SW 1271 (cell line): ENCODE measurements at places on chromosomes 6 and 20.
A peak's percentile ranks its signal among the peaks of the same experiment; 100 is the strongest.

DNA sequence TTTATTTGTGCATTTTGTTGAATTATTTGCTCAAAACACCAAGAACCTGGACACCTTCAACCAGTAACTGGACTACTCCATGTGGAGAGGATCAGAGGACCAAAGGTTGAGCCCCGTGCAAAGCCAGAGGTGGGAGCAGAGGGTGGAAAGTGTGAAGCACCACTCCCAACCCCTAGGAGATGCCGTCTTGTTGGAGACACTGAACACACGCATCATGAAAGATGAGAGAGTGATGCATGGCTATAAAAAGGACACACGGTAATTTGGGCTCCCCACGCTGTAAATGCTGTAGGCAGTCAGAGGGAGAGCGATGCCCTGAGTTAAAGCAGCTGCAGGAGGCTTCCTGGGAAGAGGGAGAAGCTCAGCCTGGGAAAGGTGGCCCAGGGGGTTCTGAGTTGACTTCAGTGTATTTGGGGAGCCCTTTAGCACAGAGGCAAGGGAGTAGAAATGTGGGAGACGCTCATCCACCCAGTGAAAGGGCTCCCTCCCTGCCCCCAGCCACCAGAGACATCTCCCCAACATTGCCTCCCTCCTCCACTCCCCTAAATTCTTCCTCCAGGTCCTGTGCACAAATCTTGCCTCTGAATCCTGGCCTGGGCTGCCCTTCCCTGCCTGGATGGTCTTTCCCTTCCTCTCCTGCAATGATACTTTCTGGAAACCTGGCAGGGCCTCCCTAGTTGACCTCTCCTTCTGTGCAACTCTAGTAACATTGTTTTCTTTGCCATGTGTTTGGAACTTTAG is 55.8 kb upstream of the IYD start:
- DNase-seq: no peak

- no peak for DNase-seq
These were observed 21.3 kb downstream of the ZNF831 start for GRCh38 chr20:59184880-59185447.

DNA sequence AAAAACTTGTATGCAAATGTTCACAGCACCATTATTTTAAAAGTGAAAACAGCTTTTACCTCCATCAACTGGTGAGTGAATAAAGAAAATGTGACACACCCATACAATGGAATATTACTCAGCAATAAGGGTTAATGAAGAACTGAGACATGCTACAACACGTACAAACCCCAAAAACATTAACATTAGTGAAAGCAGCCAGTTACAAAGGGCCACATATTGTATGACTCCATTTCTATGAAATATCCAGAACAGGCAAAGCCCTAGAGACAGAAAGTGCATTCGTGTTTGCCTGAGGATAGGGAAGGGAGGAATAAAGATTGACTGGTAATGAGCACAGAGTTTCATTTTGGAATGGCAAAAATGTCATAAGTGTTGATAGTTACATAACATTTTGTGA is 21.5 kb downstream of the EPM2A start:
- no peak for DNase-seq

DNA sequence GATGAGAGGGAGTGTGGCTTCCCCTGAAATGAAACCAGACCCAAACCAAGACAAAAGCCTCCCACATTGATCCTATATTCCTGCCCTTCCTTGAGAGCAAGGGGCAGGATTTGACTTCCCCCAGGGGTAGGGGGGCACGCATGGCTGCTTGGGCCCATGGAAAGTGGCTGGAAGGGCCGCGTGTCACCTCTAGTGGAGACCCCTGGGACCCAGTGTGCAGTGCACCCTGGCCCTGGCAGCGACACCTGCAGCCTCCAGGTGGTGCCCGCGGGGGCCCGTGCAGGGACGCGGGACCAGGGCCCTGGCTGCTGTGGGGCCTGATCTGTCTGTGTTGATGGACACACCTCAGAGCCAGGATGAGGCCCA is 18.0 kb upstream of the SLCO4A1 start:
- DNase-seq: no peak

- DNase-seq: no peak
These were observed 213.2 kb upstream of the ZNF217 start for GRCh38 chr20:53806683-53807401.

DNA sequence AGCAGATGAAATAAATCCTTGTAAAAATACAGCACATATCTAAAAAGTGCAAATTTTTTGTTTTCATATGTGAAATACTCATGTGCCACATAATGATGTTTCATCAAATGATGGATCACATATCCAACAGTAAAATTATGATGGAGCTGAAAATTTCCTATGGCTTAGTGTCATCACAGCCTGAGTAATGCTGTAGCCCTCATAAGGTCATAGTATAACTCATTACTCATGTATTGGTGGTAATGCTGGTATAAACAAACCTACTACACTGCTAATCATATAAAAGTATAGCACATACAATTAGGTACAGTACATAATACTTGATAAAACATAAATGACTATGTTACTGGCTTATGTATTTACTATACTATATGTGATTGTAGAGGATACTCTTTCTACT is 12.9 kb downstream of the TSPYL1 start:
- DNase-seq: no peak

DNA sequence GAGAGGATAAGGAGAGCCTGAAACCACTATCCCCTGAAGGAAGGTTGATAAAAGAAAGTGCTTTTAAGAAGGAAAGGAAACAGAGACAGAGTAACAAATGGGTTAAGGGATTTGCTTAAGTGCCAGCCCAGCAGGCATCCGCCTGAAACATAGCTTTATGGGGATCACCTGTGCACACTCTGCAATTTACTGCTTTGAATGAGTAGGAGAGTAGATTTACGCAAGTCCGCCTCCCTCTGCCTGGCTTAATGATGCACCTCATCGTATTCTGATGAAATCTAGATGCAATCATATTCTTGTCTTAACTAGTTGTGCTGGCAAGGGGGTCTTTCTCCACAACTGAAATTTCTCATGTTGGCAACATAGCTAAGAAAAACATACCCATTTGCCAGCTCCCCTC is 101.1 kb upstream of the ID4 start:
- DNase-seq: no peak

DNA sequence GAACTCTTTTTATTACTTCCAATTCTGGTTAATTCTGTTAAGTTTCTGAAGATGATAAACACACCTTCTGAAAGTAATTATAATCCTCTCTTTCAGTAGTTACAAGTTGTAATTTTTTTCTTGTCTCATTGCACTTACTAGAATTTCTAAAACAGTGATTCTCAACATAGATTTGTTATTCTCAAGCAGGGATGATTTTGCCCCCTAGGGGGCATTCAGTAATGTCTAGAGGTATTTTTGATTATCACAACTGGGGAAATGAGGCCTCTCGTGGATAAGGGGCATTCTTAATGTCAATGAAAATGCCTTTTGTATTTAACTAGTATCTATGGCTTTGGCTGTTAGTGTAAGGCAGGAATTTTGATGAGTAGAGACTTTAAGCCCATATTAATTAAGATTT is 39.4 kb upstream of the MAFB start:
- DNase-seq: no peak

DNA sequence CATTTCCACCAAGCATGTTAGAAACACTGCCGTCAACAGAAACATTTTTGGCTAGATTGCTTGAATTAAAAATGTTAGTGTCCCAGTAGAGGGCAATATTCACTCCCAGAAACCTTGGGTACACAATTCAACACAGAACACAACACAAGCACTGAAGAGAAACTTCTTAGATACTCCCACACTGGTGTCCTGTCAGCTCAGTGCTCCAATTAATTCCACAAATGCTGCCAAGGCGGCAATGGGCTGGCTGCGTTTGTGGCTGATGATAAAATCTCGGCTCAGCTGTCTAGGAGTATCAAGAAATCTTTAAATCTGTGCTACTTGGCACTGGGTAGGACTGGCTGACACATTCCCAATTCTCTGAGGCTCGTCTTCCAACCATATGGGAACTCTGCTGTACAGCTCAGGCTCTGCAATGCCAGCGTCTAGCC is 39.3 kb downstream of the BEND3 start:
- DNase-seq: no peak

GRCh38 chr6:149060985-149061760 is 256.3 kb upstream of the TAB2 start:
- no peak for DNase-seq

- DNase-seq: no peak
These were observed 11.9 kb upstream of the ZFAND3 start for GRCh38 chr6:37807656-37808055.

DNA sequence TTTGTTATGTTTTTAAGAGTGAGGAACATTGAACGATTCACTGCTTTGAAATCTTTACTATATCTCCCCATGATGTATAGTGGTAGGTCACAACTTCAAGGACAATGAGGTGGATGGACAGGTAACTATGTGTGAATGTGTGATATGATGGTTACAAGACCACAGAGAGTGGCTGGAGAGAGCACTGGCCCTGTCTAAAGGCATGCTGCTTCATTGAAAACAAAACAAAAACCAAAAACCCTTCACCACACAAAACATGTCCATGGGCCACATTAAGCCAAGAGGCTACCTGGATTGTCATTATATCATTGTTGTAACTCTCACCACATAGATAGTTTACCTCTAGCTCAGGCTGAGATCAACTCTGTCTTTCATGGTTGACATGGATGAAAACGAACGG is 180.6 kb upstream of the TENT5A start:
- no peak for DNase-seq

- peak; percentile 77 for DNase-seq
These were observed 531.3 kb upstream of the JAG1 start for GRCh38 chr20:11204926-11205768.

DNA sequence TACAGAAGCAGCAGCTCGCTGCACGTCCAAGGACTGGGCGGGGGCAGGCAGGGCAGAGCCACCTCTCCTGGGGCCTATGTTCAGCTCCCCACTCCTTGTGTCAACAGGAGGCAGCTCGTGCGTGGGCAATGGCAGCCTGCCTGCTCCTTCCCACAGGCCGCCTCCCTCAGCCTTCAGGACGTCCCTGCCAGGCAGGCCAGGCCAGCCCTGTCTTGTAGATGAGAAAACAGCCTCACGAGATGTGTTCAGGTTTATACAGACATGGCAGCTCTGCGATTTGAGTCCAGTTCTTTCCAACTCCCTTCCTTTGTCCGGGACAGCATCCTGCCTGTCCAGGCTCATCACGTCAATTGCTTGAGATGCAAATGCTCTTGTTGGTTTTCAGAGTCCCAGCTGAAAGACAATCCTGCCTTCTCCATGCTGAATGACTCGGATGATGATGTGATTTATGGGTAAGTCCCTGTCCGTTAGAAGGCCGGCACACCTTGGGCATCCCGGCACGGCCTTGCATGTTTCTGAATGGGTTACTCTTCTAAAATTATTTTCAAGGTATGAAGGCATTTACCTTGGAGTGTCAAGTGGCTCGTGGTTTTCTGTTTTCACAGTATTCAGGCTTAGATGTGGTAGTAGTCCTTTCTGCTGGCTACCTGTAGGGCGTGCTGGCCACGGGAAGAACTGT is 13.5 kb downstream of the DYNLT1 start:
- no peak for DNase-seq

DNA sequence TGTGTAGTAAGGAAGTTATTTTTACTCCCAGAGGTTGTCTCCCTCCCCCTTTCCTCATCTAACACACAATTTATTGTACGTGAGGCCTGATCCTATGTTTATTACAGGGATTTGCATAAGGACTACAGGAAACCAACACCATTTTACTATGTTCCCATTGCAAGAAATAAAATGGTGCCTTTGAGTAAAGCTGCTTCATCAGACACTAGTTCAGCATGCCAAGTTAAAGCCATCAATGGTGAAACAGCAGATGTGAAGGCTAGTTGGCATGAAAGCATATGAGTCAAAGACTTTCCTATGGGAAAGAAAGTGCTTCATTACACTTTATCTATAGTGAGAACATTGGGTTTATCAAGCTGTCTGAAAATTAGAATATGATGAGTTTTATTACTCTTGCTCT is 543.0 kb downstream of the GRIK2 start:
- no peak for DNase-seq

- peak; percentile 47 for DNase-seq
These were observed 14.3 kb upstream of the FAM135A start for GRCh38 chr6:70398783-70399728.

- DNase-seq: no peak
These were observed 207.0 kb downstream of the HIVEP2 start for GRCh38 chr6:142738035-142738396.

GRCh38 chr20:37364927-37365272 is 19.0 kb downstream of the SRC start:
- no peak for DNase-seq

DNA sequence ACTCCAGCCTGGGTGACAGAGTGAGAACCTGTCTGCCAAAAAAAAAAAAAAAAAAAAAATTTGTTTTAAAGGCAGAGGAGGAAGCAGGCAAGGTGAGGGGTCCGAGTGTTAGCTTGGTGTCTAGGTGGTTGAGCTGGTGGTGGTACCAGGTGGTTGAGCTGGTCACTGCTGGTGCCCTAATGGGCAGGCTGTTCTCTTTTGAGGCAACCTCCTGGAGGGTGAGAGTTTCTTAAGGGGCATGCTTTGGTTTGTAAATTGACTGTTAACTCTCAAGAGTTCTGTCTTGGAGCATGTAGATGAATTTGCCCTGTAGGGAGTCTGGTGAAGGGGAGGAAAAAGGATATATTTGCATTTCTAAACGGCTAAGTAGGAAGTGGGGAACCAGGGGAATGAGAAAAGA is 52.7 kb downstream of the BANF2 start:
- DNase-seq: no peak

DNA sequence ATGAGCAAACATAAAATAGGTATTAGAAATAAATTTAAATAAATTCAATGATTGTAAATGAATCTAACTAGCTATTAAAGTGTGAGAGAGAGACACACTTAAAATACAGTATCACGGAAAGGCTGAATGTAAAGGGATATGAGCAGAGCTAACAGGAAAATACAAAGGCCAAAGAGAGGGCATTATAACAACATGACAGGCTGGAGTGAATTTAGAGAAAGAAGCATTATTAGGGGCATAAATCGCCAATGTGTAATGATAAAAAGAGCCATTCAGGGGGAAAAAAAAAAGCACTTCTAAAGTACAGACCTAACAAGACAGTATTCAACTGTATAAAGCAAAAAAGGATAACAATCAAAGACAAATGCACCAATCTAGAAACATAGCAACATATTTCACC is 28.1 kb downstream of the DACT2 start:
- no peak for DNase-seq

- DNase-seq: no peak
These were observed 79.0 kb upstream of the GMDS start for GRCh38 chr6:2324166-2324953.

DNA sequence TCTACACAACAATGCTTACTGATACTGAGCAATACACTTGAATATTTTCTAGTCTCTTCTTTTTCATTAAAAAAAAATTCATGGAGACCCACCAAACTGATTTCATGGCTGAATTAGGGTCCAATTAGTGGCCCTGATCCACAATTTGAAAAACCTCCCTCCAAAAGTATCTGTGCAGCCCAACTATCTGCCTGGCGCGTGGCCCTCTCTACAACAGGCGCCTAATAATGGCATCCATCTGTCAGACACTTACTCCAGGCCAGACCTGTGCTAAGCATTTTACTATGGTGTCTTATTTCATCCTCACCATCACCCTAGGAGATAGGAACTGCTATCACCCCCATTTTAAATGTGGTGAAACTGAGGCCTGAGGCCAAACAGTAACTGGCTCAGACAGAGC is 14.0 kb downstream of the TFEB start:
- no peak for DNase-seq

- peak; percentile 28 for DNase-seq
These were observed 881 bp upstream of the AIG1 start for GRCh38 chr6:143059663-143060353.

- DNase-seq: no peak
These were observed 4.2 kb downstream of the FOXS1 start for GRCh38 chr20:31840906-31841816.
